Epithelial cell of umbilical artery (primary cell): ENCODE measurements at places on chromosomes 6 and 20. TPM values are rescaled to one million over a fixed set of nuclear protein-coding genes. Genes with fewer than 3 reads are reported as not detected.

Gene LCA5
- 3.2 and 5.8 TPM in 2 replicates for total RNA-seq

Gene CTAGE9
- total RNA-seq = not detected in 2 replicates

Gene IL17A
- not detected in 2 replicates for total RNA-seq

Gene TUBB1
- not detected in 2 replicates for total RNA-seq

Gene CAGE1
- total RNA-seq = 0.15 TPM in 1 of 2 replicates, not detected in the other

Gene NECAB3
- 15.2 and 19.5 TPM in 2 replicates for total RNA-seq

Gene OOEP
- total RNA-seq = not detected in 2 replicates

Gene ENPP5
- total RNA-seq = not detected in 2 replicates

Gene ZNF391
- 0.32 and 0.76 TPM in 2 replicates for total RNA-seq
